ENCODE measurements at places on chromosomes 3 and 15.

- DNase-seq, result no peak
Observed at GRCh38 chr3:58351920-58352319, 19.2 kb downstream of the PXK start.

- DNase-seq, result no peak
Observed at GRCh38 chr3:179297971-179298725, 24.7 kb upstream of the ZNF639 start.

- DNase-seq, result no peak
Observed at GRCh38 chr3:4894891-4895530, 84.2 kb upstream of the BHLHE40 start.

- DNase-seq, result no peak
Observed at GRCh38 chr15:85541744-85542143, 161.3 kb downstream of the AKAP13 start.

- DNase-seq, result no peak
Observed at GRCh38 chr15:79035814-79036213, 54.8 kb downstream of the RASGRF1 start.

- DNase-seq, result no peak
Observed at GRCh38 chr15:37520026-37520425, 414.4 kb upstream of the TMCO5A start.

- no peak for DNase-seq
Observed at GRCh38 chr3:189710620-189711402, 79.6 kb downstream of the TP63 start.

DNA sequence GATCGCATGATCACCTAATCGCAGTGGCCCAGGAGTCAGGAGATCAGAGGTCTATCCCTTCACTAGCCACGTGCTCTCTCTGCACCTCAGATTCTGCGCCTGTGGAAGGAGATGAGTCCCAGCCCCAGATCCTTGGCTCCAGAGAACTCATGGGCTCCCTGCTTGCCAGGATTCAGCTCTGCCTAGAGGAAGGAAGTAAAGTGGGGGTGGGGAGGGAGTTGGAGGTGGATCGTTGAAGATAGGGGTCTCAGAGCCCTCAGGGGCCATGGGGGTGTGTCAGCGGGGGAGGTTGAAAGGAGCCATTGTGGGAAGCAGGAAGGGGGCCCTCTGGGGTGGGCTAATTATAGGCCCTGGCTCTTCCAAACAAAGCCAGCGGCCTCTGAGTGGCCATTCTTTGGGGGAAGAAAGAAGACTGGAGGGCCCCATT, 11.3 kb upstream of the STRA6 start:
- no peak for DNase-seq

DNA sequence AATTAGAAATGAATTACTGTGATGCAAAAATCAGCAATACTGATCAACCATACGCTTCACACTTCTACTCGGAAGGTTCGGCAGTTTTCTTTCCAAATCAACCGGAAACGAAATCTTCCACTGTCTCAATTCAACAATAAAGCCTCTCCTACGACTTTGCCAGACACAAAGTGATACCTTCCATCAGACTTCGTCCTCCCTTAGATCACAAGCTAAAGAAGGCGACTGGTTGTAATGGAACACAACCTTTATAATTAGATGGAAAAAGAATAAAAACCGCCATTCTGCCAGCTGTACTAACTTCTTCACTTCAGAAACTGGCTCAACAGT, 618 bp downstream of the PARL start:
- no peak for DNase-seq

DNA sequence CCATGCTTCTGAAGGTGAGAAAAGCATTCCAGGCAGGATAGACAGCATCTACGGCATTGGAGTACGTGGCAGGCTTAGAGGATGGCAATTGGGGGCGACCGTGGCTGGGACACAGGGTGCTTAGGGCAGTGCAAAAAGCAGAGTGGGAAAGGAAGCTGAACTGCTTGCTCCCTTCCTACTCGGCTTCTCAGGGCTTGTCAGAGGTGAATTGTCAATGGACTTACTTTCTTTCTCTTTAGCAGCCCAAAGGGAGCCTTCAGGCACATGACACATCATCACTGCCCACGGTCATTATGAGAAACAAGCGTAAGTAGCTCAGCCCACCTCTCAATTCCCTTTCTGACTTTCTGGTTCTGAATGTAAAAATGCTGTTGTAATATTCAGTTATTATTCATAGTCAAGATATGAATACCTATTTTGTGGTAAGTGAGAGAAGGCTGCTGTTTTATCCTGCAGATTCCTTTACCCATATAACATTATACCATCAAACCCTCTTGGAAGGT, 84.3 kb downstream of the KLHL25 start:
- DNase-seq, result no peak

- DNase-seq, result no peak
Observed at GRCh38 chr15:74488776-74489175, 27.8 kb upstream of the UBL7 start.

GRCh38 chr3:4856986-4857385, 122.3 kb upstream of the BHLHE40 start:
- no peak for DNase-seq

GRCh38 chr3:72309661-72310418, 524.9 kb upstream of the PROK2 start:
- no peak for DNase-seq

- DNase-seq, result no peak
Observed at GRCh38 chr3:172627057-172627809, 83.6 kb downstream of the NCEH1 start.

GRCh38 chr3:99633887-99634558, 4.4 kb upstream of the COL8A1 start:
- DNase-seq, result no peak

DNA sequence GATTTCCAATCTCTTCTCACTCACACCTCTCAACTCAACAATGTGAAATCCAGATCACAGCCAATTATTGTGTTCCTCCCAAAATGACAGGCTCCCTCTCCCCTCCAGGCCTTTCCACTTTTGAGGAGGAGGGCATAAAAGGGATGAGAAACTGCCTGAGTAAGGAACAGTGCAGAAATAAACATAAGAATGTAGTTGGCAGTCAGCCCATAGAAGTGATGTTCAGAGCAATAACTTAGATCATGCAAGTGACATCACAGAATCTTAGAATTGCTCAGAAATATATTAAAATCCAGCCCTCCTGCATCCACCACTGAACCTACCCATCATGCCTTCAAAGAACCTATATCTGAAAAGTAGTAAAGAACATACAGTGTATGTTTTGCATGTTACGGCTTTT, 299.4 kb upstream of the GADL1 start:
- no peak for DNase-seq

DNA sequence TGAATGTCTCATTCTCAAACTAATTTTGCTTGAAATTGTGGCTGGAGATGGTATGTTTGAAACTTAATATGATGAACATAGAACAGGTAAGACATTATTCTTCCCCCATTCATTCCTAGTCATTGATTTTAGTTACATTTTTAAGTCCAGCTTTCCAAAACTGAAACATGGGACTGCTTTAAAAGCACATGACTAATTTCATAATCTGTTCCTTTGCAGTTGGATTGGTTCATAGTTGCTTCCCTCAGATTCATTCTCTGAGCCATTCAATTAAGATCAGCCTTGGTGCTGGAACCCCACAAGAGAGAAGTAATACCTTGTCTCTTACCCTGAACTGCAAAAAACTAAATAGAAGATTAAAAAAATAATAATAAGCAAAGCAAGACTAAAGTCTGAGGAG, 87.5 kb upstream of the TGFBR2 start:
- no peak for DNase-seq

DNA sequence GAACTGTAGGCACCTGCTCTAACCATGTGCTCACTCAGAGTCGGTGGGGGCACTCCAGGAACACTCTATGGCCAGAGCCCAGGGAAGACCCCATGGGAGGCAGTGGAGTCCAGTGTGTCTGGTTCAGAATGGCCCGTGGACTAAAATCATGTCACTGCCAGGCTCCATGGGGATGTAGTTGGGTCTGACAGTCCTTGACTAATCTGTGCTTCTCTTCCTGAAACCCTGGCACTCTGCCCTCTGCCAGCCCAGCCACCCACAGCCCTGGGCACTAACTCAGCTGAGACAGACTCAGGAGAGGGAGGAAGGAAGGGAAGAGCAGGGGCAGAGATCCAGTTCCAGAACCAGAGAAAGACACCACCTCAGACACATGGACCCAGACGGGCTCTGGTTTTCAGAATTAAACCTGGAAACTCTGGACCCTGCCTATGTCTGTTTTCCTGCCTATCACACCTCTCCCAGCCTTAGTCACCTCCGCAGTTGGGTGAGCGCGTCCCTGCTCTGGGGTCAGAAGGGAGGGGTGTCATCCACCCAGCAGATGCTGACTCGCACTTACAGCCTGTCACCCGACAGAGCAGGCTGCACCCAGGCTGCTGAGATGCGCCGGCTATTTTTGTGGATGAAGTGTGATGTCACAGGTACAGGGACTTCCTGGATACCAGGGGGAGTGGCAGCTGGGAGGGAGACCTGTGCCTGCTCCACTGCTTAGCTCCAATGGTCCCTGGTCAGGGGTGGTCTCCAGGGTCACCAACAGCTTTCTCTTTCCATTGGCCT, 56.8 kb upstream of the INSYN1 start:
- DNase-seq, result no peak

DNA sequence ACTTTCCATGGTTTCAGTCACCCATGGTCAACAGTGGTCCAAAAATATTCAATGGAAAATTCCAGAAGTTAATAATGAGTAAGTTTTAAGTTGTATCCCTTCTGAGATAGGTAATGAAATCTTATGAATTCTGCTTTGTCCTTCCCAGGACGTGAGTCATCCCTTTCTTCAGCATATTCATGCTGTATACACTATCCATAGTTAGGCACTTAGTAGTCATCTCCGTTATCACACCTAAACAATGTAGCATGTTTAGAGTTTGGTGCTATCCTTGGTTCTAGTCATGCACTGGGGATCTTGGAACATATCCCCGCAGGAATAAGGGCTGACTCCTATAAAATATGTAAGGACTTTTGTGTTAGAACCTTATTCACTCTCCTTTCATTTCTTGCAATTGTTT, 153.2 kb downstream of the UNC13C start:
- no peak for DNase-seq

- DNase-seq, result no peak
Observed at GRCh38 chr15:34588046-34588674, 4.7 kb upstream of the GOLGA8B start.

GRCh38 chr3:196207159-196207832, 3.9 kb downstream of the ZDHHC19 start:
- DNase-seq, result no peak

DNA sequence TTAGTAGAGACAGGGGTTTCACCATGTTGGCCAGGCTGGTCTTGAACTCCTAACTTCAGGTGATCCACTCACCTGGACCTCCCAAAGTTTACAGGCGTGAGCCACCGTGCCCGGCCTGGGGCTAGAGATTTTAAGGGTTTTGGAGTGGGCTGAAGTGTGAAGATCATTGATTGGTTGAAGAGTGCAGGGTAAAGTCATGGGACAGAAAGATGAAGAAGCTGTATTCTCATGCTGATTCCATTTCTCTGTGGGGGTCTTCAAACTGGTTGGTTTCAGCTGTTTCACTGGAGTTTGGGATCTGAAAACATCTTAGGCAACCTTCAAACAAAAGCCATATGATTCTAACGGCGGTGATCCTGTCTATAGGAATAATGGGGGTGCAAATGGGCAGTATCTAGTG, 52.1 kb downstream of the GATM start:
- no peak for DNase-seq

- no peak for DNase-seq
Observed at GRCh38 chr3:61683549-61684236, 122.3 kb downstream of the PTPRG start.

- DNase-seq, result no peak
Observed at GRCh38 chr3:100641471-100642032, 32.2 kb downstream of the ADGRG7 start.

DNA sequence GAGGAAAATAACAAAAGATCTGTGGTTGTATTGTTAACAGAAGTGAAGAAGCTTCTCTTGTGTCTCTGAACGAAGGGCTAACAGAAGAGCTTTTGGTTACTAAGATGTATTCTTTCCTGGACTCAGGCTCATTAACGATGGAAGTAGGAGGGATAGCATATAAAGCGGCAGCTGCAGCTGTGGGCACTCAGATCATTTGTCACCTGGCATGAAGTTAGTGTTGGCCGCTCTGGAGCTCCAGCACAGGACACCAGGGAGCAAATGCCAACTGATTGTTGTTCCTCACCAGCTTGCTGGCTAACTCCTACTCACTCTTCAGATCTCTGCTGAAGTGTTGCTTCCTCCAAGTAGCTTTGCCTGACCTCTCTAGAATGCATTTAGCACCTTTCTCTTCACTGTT, 15.5 kb upstream of the SLITRK3 start:
- DNase-seq, result no peak

- DNase-seq, result no peak
Observed at GRCh38 chr15:92909136-92909781, 9.1 kb downstream of the CHD2 start.

GRCh38 chr15:87661454-87662355, 594.8 kb downstream of the NTRK3 start:
- DNase-seq, result no peak

- DNase-seq, result peak; percentile 28
Observed at GRCh38 chr3:183158551-183159006, 4.0 kb downstream of the LAMP3 start.

- no peak for DNase-seq
Observed at GRCh38 chr15:39299486-39300267, 281.2 kb upstream of the THBS1 start.

GRCh38 chr15:99321468-99321867, 70.2 kb downstream of the LRRC28 start:
- DNase-seq, result no peak

DNA sequence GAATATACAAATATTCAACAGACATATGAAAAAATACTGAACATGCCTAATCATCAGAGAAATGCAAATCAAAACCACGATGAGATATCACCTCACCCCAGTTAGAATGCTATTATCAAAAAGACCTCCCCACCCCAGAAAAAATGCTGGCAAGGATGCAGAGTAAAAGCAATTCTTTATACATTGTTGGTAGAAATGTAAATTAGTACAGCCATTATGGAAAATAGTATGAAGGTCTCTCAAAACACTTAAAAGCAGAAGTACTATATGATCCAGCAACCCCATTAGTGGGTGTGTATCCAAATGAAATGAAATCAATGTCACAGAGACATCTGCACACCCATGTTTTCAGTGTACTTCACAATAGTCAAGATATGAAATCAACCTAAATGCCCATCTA, 308.7 kb downstream of the CHST2 start:
- no peak for DNase-seq

GRCh38 chr3:40152482-40153133, 156.9 kb upstream of the EIF1B start:
- no peak for DNase-seq

GRCh38 chr3:32743934-32744333, 58.9 kb downstream of the CNOT10 start:
- no peak for DNase-seq

DNA sequence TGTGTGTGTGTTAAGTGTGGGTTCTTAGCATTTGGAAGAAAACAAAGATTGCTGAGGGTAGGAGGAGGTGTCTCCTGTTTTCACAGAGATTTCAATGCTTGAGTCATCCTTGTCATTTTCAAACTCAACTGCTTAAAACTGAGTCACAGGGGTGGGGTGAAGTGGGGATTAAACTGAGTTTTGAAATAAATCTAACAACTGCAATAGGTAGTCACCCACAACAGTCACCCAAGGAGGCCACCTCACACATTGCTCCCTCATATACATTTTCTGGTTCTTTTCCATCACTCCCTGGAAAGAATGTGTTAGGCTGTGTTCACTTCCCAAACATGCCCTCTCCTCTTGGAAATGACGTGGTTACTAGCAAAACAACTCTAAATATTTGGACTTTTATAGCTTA, 187.7 kb upstream of the CMC1 start:
- DNase-seq, result no peak
